ENCODE measurements at places on chromosomes 4 and X.

GRCh38 chrX:29662101-29662500, 553.3 kb upstream of the MAGEB2 start:
- no peak for DNase-seq

- DNase-seq: no peak
Observed at GRCh38 chr4:153222707-153223426, 18.6 kb downstream of the TRIM2 start.

GRCh38 chr4:114401483-114401882, 197.1 kb upstream of the UGT8 start:
- DNase-seq: no peak

- DNase-seq: no peak
Observed at GRCh38 chrX:17038681-17039161, 92.3 kb downstream of the REPS2 start.

DNA sequence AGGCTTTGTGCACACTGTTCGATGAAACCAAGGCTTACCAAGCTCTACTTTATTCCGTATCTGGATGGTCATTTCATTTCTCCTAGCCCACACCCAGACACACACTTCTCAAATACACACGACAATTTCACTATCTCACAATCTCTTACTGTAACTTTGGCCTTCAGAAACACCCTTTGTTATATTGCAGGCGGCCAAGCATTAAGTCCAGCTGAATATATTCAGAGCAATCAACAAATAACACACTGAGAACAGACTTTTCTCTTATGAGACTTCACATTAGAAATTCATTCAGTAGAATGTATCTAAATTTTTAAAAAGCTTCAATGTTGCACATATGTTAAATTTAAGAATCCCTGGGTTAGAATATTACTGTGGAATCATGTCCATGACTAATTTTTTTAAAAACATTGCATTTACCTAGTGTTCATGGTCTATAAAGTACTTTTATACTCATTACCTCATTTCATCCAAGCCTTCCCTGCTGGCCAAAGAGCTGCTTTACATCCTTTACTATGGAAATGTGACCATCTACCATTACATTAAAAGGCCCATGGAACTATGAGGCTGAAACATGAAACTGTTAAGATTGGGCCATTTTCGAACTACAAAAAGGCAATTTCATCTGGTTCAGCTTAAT, 10.5 kb upstream of the MAGEB17 start:
- no peak for DNase-seq

- DNase-seq: no peak
Observed at GRCh38 chr4:13881892-13882291, 254.4 kb upstream of the BOD1L1 start.

DNA sequence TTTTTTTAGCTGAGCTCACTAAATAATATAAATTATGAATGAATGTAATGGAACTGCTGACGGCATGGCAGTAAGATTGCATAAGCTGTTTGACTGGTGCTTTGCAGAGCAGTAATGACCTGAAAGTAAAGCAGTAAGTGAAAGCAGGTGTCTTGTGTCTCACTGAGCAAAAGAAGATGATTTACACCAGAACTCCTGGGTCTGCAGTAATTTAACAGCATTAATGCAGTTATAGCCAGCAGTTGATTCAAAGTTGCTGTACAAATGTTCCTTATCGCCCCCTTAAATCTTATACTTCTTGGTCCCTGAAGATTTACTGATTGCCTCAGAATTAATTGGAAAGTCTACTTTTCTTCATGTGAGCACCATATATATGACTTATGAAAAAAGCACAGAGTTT, 187.7 kb downstream of the DCTD start:
- no peak for DNase-seq

DNA sequence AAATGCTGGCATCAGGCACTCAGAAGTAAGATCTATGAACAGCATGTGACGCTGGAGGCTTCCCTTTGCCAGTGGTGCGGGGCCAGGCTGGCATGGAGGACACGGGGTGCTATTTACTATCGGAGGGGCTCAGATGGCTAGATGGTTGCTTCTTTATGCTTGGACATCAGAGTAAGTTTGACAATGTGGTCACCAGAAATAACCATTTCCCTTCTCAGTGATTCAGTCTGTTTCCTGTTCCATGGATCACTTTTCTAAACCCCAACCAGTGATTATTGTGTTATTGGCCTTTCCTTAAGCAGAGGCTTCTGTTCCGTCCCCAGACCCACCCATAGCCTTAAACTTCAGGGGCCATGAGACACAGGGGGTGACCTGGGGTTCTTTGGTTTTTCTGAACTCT, 55.4 kb upstream of the DHX15 start:
- no peak for DNase-seq

GRCh38 chr4:30727409-30727808, 7.2 kb downstream of the PCDH7 start:
- no peak for DNase-seq

GRCh38 chr4:109588176-109588575, 28.1 kb downstream of the MCUB start:
- DNase-seq: no peak

- DNase-seq: no peak
Observed at GRCh38 chr4:78922207-78922606, 17.0 kb downstream of the PAQR3 start.
